ENCODE measurements at places on chromosomes 3 and 15.

DNA sequence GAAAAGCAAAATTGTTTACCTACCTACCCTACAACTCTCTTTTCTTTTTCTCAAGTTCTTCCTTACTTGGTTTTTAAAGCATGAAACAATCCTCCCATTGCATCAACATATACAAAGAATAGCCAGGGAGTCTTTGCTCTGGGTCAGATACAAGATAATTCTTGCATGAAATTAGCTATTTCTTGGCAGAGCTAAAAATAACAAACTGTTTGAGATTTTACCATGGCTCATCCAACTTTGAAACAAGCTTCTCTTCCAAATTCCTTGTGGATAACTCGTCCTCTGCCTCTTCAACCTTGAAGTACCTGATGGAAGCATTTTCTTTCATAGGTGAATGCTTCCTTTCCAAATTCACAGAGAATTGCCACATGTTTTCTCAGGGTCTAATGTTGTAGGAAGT lies 9.2 kb upstream of the CBLB start:
- DNase-seq: no peak

- DNase-seq: no peak
Observed at GRCh38 chr15:99424131-99424571, 141.6 kb upstream of the MEF2A start.

- no peak for DNase-seq
Observed at GRCh38 chr3:9399746-9400145, 2.3 kb downstream of the SETD5 start.

DNA sequence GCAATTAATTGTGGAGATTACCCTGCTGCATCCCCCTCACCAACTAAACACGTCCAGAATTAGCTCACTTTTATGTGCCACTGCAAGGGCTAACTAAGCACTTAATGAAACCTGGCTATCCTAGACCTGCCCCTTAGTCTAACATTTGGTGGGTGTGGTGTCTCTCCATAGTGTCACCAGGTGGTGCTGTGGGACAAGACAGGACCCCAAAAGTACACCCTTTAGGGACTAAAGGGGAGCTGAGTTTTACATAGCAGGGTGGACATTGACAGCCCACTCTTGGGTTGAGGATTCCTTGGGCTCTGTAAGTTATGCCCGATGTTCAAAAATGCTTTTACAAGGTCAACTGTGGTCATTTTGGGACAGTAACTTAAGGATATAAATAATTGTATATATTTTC lies 5.7 kb downstream of the DUT start:
- no peak for DNase-seq

- DNase-seq: no peak
Observed at GRCh38 chr15:93694033-93694432, 537.3 kb upstream of the MCTP2 start.

GRCh38 chr3:186532598-186533072 lies 11.5 kb downstream of the CRYGS start:
- DNase-seq: no peak

Measured in activated naive CD8-positive, alpha-beta T cell treated with anti-CD3 and anti-CD28 coated beads, Interleukin-2, amount 50 U/mL, for 16 hours (primary cell).